ENCODE measurements at places on chromosomes 5 and 9.

- DNase-seq = no peak
Measured at GRCh38 chr9:28086881-28087280, 513.6 kb upstream of the C9orf72 start.

DNA sequence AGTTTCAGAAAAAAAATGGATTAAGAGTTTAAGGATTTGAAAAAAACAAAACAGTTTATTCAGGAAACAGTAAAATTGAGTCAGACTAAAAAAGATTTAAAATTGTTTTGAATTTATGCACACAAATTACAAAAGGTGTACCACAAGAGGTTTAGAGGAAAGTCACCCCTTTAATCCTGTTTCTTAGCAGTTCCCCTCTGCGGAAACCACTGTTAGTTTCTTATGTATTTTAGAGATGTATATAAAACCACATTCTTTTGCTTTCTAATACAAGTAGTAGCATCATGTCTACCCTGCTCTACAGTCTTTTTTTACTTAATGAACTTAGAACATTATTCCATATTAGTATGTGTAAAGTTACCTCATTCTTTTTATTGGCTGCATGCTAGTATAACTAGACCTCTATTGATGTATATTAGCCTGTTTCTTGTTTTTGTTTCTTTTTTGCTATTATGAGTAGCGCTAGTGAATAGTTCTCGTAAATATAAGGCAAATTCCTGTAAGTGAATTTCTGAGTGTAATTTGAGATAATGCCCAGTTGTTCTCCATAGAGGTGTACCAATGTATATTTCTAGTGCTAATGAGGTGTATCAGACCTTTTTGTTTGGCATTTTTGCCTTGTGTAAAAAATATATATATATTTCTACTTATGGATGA lies 20.0 kb downstream of the GPBP1 start:
- no peak for DNase-seq

- no peak for DNase-seq
Measured at GRCh38 chr5:126052120-126052519, 371.1 kb upstream of the GRAMD2B start.

GRCh38 chr9:108416324-108416723 lies 439.5 kb downstream of the ACTL7B start:
- DNase-seq = no peak

GRCh38 chr5:10485142-10485795 lies 43.6 kb downstream of the ROPN1L start:
- no peak for DNase-seq

- DNase-seq = no peak
Measured at GRCh38 chr5:169411786-169412430, 111.0 kb upstream of the SLIT3 start.
